ENCODE measurements at places on chromosomes 2 and 18.

- DNase-seq = peak; percentile 42
Observed at GRCh38 chr2:157174321-157174720, 83.2 kb upstream of the GALNT5 start.

DNA sequence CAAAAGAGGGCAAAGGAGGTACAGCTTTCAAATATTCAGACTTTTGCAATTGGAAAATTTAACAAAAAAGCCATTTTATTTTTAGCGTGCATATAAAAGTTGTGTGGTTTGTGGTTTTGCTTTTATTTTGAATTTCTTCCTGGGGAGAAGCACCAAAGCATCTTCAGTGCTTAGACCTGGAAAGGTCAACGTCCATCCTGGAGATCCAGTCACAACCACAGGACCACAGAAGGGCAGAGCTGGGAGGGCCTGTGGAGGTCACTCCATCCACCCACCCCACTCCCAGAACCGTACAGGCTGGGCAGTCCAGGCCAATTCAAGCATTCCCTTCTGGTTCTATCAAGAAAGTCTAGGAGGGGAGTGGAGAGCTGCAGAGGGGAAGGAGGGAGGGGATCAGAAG lies 43.8 kb downstream of the MPHOSPH10 start:
- DNase-seq = no peak

- no peak for DNase-seq
Observed at GRCh38 chr2:215027779-215028178, 110.6 kb downstream of the ABCA12 start.

- no peak for DNase-seq
Observed at GRCh38 chr18:48862678-48863270, 88.0 kb downstream of the SMAD7 start.

GRCh38 chr2:230254152-230254881 lies 28.8 kb downstream of the SP140 start:
- no peak for DNase-seq

- no peak for DNase-seq
Observed at GRCh38 chr2:214750529-214750928, 59.0 kb downstream of the BARD1 start.

GRCh38 chr2:239834143-239834542 lies 191.0 kb downstream of the NDUFA10 start:
- DNase-seq = no peak

DNA sequence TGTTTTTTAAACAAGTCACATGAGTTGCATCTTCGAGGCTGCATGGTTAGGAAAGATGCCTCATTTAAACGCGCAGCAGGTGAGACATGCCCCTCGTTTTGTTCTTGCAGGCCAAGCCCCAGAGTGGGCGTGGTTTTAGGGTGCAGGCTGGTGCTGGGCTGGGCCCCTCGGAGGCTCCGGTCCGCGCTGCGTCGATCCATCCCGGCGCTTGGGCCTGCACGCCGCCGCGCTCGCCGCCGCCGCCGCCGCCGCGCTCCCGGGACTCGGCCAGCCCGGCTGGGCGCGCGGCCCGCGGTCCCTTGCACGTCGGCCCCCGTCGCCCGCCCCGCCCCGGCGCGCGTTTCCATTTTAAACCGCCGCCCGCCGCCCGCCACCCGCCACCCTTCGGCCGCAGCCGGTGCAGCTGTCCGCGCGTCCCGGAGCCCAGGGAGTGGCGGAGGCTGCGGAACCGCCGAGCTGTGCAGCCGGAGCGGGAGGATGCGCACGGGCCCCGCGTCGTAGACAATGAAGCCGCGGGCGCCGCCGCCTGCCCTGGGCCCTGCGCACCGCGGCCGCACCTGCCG lies 175.5 kb downstream of the AGAP1 start:
- DNase-seq = peak; percentile 79

GRCh38 chr2:79757526-79757925 lies 244.7 kb downstream of the CTNNA2 start:
- no peak for DNase-seq

- DNase-seq = no peak
Observed at GRCh38 chr18:40066368-40066767, 1888.7 kb upstream of the PIK3C3 start.

GRCh38 chr2:60463249-60463648 lies 90.2 kb downstream of the BCL11A start:
- DNase-seq = peak; percentile 48

- no peak for DNase-seq
Observed at GRCh38 chr2:63777816-63778215, 63.9 kb upstream of the UGP2 start.

DNA sequence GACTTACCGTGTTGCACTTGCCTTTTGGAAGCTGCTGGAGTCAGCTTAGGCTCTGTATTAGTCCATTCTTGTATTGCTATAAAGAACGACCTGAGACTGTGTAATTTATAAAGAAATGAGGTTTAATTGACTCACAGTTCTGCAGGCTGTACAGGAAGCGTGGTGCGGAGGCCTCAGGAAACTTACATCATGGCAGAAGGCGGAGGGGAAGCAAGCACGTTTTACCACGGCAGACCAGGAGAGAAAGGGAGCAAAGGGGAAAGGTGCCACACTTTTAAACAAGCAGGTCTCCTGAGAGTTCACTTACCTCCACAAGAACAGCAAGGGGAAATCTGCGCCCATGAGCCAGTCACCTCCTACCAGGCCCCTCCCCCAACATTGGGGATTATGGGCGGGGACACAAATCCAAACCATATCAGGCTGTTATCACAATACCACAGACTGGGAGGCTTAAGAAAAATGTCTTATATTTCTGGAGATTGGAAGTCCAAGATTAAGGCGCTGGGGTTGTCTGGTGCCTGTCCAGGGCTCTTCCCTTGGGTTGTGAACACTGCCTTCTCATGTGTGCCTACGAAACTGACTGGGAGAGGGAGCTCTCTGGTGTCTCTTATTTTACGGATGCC lies 3.6 kb upstream of the D2HGDH start:
- no peak for DNase-seq

- no peak for DNase-seq
Observed at GRCh38 chr2:150812664-150813367, 325.3 kb upstream of the RND3 start.

DNA sequence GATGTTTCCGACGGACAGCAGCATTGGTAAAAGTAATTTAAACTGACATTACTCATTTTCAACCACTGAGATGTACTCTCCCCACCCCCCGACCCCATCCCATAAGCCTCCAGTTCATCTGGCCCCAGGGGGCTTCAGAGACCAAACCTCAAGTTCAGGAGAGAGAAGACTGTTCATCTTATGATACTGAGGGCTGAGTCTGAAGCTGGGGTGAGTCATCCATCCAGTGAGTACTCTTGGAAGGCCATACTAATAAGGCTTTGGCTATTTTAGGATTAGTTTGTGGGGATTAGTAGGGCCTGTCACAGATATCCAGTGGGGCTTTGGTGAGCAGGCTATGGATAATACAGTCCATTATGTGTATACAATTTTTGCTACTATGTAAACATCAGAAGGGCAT lies 125.3 kb upstream of the APCDD1 start:
- no peak for DNase-seq

GRCh38 chr2:25726522-25726921 lies 53.1 kb upstream of the DTNB start:
- no peak for DNase-seq

GRCh38 chr18:22347606-22348511 lies 69.9 kb downstream of the CTAGE1 start:
- DNase-seq = no peak

- no peak for DNase-seq
Observed at GRCh38 chr2:70143314-70144150, 47.3 kb downstream of the C2orf42 start.

DNA sequence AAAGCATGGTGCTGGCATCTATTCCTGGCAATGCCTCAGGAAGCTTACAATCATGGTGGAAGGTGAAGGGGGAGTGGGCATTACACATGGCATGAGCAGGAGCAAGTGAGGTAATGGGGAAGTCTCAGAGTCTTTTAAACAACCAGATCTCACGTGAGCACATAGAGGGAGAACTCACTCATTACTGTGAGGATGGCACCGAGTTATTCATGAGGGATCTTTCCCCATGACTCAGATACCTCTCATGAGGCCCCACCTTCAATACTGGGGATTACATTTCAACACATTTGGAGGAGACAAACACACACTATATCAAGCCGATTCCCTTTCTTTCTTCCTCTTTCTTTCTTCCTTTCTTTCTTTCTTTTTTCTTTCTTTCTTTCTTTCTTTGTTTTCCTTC lies 47.9 kb upstream of the FANCL start:
- DNase-seq = no peak

- DNase-seq = peak; percentile 76
Observed at GRCh38 chr18:37393945-37394609, 171.5 kb downstream of the CELF4 start.

- no peak for DNase-seq
Observed at GRCh38 chr18:49510393-49511115, 23.5 kb upstream of the C18orf32 start.

- no peak for DNase-seq
Observed at GRCh38 chr2:140422759-140423158, 1642.6 kb upstream of the NXPH2 start.

- no peak for DNase-seq
Observed at GRCh38 chr2:44120428-44120827, 48.2 kb upstream of the PPM1B start.

DNA sequence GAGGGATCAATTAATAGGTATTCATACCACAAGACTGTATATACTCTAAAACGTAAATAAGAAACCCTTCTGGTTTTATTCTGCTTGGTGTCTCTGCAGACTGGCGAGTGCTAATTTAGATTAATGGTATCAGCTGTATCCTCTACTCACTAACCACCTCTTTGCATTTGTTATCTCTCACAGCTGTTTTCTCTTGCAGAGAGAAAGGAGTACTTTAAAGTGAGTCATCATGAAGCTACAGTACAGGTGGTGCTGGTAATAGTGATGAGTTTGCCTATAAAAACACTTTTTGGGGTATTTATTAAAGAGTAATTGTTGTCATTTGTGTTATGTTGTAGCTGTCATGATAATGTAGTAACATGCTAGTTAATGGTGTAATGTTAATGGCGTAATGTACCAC lies 147.7 kb downstream of the NETO1 start:
- DNase-seq = no peak

DNA sequence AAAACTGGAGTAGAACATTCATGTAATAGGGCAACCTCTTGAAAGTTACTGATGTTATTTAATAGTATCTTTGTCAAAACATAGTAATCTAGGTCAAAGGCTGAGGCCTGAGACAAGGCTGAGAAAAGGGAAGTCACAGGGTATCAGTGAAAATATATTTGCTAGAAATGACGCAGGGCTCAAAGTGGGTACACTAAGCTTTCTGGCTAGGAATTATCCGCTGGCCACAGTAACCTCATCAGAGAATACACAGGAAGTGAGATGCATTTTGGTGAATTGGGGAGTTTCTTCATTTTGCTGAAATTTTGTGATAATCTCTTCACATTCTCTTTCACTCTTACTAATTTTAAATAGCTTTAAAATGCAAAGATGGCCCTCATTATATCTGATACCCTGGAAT lies 206.8 kb downstream of the OTX1 start:
- DNase-seq = no peak

DNA sequence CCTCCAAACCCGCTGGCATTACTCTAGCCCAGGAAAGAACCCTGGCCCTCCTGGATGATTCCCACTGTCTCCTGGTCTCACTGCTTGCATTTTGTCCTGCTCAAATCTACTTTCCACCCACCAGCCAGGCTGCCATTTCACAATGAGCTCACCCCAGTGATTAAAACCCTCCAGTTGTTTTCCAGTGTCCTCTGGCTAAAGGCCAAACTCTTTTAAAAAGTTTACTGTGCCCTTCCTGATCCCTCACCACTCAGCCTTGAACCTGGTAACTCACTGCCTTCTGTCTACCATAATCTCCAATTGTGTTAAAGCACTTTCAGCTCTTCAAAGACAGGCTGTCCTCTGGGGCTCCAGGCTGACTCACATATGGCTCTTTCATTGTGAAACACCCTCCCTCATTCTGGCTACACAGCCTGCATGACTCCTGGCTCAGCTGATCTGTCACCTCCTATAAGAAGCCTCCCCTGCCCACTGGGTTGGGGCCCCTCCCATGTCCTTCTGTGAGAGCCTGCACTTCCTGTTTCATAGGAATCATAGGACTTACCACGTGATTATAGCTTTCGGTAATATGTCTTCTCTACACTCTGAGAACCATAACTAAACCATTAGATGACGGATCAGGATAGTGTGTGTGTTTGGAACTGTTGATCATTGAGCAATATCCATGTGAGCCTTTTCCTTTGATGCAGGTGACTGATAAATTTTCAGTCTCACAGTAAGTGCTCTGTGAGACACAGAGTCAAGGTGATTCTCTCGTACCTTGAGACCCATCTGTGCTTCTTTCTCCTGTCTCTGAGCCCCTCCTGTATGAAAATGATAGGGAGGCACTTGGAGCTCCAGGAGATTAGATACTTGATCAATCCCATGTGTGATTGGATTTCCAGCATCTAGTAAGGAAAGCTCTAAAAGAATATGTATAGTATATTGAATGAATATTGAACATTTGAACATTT lies 590.8 kb upstream of the ID2 start:
- DNase-seq = no peak

DNA sequence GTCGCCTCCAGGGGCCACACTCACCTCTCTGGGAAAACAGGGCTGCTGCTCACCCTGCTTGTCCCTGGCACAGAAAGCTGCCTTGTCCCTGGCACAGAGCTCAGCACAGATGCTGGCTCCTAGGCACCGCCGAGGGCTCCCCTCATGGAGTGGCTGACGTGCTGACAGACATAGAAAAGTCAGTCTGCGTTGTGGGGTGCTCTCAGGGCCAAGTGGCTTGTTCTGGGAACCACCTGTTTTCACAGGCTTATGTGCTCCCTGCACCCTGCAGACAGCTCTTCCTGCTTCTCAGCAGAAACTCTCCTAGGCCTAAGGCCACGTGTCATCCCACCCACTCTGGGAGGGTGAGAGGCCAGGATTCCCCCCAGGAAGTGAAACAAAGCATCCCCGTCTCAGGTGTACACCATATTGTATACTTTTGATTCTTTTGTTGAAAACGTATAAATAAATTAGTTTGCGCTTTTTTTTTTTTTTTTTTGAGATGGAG lies 84.7 kb upstream of the TMEM200C start:
- no peak for DNase-seq

DNA sequence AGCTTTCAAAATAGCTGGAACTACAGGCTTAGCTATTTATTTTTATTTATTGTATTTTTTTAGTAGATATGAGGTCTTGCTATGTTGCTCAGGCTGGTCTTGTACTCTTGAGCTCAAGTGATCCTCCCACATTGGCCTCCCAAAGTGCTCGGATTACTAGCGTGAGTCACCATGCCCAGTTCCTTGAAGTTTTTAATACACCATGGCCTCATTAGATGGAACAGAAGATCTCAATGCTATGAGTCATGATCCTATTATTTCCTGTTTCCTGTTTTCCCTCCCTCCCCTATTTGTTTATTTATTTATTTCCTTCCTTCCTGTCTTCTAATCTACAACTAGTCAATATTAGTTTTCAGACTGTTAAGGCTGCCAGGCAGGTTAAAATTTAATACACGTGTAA lies 309.0 kb downstream of the CMPK2 start:
- no peak for DNase-seq

Measured in NCI-H446 (cell line).